ENCODE measurements at places on chromosomes 2 and 18.

DNA sequence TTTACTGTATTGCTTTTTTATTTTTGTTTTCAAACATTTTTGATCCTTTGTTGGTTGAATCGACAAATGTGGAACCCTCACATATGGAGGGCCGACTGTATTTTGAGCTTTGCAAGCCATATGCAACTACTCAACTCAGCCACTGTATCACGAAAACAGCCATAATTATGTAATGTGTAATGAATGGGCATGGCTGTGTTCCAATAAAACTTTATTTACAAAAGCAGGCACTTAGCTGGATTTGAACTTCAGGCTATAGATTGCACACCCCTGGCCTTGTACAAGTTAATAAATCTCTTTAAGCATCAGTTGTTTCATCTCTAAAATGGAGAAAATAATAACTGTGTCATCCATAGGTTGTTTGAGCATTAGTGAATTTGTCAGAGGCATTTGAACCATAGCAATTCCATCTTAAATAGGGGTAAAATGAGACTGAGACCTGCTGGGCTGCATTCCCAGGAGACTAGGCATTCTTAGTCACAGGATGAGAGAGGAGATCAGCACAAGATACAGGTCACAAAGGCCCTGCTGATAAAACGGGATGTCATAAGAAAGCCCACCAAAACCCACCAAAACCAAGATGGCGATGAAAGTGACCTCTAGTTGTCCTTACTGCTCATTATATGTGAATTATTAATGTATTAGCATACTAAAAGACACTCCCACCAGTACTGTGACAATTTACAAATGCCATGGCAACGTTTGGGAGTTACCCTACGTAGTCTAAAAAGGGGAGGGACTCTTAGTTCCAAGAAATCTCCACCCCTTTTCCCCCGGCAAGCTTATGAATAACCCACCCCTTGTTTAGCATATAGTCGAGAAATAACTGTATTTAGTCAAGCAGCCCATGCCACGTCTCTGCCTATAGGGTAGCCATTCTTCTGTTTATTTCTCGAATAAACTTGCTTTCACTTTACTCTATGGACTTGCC, 13.7 kb upstream of the LTBP1 start:
- peak; percentile 36 for DNase-seq

DNA sequence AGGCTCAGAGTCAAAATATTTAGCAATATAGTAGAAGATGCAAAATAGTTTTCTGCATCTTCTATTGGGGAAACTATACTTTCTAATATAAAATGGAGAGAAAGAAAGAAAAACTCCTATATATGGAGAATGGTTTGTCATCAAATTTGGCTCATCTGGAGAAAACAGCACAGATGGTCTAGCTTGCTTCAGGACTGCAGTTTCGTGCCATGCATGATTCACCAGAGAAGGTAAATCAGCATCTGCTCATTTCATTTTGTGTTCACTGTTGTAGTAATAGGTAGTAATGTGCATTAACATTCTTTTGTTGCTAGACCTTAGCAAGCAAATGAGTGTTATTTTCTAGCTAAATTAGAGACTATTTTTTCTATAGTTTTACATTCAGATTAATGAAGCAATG, 179.0 kb downstream of the ASXL3 start:
- DNase-seq: no peak

DNA sequence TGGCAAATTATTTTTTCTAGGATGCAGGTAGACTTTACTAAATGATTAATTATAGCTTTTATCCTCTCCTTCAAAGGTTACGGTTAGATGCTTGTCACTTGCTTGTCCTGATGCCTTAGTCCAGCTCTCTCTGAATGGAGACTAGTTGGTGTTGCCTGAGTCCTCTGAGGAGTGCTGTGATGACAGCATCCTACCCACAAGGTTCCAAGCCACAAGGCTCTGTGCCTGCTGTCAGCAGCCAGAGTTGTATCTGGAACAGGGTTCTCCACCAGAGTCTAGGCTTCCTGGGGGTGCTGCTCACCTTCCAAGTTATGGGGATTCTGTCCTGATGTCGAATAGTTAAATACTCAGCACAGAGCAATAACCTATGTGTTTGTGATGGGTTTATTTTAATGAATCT, 125.7 kb downstream of the GALNT1 start:
- DNase-seq: no peak

DNA sequence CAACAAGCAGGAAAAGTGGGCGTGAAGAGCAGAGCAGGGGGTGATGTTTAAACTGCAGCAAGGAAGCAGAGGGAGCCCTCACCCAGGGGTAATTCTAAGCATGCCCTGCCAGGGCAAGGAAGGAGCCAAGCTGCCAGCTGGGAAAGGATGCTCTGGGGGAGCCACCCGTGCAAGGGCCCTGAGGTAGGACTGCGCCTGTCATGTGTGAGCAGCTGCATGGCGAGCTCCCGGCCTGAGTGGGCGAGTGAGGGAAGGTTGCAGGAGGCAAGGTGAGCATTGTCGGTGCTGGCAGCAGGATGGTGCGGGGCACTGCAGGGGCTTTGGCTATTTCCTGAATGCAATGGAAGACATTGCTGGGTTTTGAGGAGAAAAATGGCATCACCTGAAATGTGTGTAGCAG, 107.2 kb downstream of the COPS8 start:
- no peak for DNase-seq

- DNase-seq: no peak
Observed at GRCh38 chr2:44286884-44287638, 11.8 kb downstream of the SLC3A1 start.

GRCh38 chr18:28584731-28585130, 407.8 kb upstream of the CDH2 start:
- DNase-seq: no peak

- peak; percentile 32 for DNase-seq
Observed at GRCh38 chr2:30385327-30385726, 61.7 kb upstream of the LCLAT1 start.

DNA sequence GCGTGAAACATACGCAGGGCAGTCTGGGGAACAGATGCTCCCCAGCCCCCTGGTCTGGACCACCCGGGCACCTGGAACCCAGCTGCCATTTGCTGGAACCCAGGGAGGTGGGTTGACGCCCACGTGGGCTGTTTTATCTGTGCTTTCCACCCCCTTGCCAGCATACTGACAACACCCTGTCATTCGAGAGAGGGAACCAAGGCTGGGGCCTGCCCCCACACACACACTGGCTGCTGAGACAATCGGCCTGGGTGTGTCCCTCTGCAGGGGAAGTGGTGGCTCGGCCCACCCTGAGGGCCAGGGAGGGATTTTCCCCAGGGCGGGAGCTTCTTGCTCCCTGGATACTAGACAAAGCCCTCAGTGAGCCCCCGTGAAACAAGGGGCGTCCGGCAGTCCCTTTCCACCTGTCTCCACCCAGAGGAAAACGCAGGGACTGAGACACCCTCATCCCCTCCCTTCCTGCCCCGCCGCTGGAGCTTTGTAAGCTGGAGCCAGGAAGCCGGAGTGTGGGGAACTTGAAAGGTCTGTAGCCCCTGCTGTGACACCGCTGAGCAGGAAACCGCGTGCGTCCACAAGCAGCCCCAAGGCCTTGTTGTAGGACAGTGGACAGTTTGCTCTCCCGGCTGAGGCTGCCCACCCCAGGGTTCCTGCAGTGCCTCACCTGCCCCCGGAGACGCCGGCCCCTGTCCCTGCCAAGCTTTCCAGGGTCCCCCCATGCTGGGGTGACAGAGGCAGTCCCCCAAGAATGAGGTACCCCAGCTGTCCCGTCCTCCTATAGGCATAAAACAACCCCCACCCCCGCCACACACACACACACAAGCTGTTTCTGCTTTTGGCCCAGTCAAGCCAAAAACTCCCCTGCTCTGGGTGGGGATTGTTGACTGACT, 14.1 kb upstream of the KLF11 start:
- peak; percentile 90 for DNase-seq

DNA sequence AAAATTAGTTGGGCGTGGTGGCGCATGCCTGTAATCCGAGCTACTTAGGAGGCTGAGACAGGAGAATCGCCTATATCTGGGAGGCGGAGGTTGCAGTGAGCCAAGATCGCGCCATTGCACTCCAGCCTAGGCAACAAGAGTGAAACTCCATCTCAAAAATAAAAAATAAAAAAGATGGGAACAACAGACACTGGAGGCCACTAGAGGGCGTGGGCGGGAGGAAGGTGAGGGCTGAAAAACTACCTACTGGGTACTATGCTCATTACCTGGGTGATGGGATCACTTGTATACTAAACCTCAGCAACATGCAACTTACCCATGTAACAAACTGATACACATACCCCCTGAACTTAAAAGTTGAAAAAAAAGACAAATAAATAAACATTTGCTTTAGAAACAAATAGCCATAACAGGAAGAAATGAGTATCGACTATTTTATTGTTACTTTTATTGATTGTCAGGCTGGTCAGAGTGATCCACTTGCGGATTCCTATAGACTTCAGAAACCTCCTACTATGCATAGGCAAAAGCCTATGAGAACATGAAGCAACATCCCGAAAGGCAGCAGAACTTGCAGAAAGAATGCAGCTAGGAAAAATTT, 61.0 kb downstream of the TMEM163 start:
- peak; percentile 29 for DNase-seq

GRCh38 chr2:218736531-218736930, 25.9 kb downstream of the TTLL4 start:
- DNase-seq: no peak

DNA sequence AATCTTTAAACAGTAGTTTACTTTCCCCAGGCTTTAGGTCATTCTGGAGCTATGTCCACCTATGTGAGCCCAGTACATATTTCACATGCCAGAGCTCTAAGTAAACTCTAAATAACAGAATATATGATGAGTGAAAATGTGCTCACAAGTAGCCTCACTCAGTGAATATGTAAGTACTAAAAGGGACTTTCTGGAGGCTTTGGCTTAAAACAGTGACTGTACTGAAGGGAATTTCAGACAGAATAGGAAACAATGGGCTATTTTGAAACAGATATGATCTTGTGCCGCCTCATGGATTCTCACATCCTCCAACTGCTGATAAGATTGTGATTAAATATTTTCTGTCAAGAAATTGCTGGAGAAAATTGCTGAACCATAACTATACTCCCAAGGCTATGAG, 747.9 kb downstream of the SOCS6 start:
- DNase-seq: no peak

DNA sequence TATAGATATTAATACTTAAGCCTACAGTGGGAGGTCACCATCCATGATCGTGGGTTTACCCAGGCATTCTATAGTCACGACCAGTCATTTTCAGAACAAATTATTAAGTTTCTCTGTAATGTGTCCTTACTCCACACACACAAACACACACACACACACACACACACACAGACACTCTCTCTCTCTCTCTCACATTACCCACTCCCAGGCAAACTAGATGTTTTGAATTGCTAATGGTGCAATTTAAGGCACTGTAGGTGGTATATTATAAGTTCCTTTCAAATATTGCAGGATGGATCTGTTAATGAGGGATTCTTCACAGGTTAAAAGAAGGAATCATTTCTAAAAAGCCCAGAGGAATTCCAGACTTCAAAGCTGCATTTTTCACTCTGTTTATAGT, 657.8 kb downstream of the MBD2 start:
- no peak for DNase-seq

DNA sequence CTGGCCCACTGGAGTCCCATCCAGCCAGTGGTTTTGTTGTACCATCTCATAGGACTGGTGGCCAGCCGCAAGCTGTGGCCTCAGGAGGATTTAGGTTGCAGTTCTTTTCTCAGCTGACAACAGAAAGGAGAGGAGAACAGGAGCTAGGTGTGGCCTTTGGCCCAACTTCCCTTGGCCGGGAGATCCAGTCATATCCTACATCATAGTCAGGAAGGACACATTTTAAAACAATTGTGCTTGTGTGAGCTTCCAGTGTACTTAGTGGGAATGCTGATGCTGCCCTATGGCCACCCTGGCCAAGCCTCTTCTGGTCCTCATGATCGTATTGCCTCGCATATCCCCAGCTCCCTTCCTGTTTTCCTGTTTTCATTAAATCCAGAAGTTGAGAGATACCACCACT, 98.1 kb downstream of the WDSUB1 start:
- DNase-seq: no peak

DNA sequence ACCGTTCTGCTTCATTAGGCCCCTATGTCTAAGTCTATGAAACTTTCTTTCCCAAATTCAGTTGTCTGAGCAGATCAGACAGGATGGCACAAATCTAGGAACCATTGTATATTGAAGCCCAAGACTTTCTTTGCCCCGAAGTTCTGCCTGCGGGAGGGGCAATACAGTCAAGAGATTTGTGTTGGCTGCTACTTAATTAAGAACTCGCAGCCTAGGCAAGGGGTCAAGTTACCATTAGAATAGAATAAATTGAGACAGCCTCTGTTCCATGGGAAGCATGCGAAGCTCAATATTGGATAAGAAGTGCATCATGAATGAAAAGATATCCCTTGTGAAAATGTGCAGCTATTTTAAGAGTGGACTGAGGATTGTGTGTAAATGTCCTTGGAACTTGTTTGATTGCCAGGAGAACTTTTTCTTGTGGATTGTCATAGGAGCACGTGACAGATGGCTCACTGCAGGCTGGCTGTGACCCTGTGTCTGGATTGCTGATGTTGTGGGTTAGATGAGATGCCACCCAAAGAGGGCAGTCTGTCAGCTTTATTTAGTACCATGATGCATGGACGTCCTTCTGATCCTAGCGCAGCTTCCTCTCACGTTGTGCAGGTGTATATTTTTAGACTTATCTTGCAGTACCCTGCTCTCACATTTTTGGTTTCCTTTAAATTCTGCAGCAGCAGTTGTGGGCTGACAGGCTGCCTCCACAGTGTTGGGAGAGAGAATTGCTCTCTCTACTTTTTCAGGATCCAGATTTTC, 30.9 kb downstream of the HAUS1 start:
- DNase-seq: no peak
